ENCODE measurements at places on chromosomes 4 and X.

GRCh38 chr4:134313591-134313990 is 112.0 kb upstream of the PABPC4L start:
- no peak for DNase-seq

DNA sequence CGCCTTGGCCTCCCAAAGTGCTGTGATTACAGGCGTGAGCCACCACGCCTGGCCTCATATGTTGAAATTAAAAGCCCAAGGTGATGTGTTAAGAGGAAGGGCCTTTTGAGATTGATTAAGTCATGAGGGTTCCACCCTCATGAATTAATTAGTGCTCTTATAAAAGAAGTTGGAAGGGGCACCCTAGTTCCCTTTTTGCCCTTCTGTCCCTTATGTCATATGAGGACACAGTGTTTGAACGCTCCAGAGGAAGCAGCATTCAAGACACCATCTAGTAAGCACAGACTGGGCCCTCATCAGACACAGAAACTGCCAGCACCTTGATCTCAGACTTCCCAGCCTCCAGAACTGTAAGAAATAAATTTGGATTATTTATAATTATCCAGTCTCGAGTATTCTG is 5.1 kb upstream of the APLN start:
- DNase-seq = peak; percentile 58

DNA sequence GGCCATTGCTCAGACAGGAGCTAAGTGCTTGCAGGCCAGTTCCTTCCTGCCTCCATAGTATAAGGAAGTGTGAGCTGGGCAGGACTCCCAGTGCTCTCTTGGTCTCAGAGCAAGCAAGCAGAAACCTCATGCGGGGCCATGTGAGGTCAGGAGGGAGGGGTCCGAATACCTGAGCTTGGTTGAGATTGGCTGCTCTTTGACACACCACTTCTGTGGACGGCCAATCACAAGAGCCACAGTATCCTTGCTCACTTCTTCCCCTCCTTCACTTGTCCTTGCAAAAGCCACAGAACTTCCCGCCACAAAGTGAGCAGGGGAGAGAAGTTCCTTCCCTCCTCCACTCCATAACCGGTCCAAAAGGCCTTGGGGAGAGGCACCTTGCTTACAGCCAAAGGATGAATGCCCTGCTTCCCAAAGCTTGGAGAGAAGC is 56.7 kb downstream of the PRPS1 start:
- peak; percentile 97 for DNase-seq

DNA sequence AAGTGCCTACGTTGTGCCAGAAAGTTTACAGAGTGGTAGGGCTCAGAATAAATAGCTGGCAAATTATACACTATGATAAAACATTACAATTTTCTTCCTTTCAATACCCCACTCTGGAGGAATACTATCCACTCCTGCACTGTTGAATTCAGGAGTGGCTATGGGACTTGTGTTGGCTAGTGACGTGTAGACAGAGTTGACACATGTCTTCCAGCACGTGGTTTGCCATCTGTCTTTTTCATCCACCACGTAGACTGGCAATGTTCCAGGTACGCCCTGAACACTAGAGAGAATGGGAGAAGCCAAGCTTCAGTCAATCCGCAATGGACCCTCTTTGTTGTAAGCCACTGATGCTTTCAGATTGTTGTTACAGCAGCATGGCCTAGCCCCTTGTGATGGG is 168.8 kb upstream of the RBPJ start:
- no peak for DNase-seq

- DNase-seq = no peak
Measured at GRCh38 chr4:179195887-179196286, 1753.7 kb upstream of the AGA start.

- no peak for DNase-seq
Measured at GRCh38 chrX:103697687-103698086, 11.2 kb upstream of the MORF4L2 start.

GRCh38 chrX:18146954-18147353 is 73.7 kb downstream of the BEND2 start:
- DNase-seq = peak; percentile 14

GRCh38 chrX:112738347-112739033 is 58.8 kb upstream of the LHFPL1 start:
- no peak for DNase-seq

DNA sequence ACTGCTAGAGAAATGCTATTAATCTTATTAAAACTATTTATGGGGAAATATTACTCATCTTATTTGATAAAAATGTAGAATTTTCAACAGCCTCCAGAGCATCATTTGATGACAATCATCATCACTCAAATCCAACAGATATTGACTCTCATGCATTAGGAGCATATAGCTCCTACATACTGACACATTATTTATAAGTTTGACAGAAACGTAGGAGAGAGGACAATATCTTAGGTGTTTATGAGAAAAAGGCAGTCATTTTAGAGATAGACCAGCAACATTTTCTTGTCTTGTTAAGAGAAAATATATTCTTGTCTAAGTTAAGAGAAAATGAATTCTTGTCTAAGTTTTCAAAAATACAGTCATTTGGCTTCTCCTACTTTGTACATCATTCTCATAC is 2550.2 kb downstream of the PCDH7 start:
- DNase-seq = no peak

- no peak for DNase-seq
Measured at GRCh38 chr4:142402156-142402555, 443.9 kb downstream of the INPP4B start.

DNA sequence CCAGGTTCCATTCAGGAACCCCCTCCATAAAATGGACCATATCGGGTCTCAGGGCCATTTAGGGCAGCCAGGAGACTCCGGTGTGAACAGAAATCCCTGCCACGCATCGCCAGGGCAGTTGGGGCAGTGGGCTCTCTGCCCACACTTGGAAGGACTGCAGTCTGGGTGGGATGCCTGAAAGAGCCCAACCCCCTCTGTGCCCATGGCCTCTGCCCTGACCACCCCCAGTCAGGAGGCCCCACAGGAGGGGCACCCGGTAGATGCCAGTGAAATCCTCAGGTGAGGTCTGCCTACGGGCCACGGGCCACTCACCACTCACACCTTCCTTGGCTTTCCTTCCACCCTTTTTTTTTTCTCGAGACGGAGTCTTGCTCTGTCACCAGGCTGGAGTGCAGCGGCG is 4.8 kb downstream of the PRAF2 start:
- DNase-seq = no peak

- no peak for DNase-seq
Measured at GRCh38 chr4:94843216-94843615, 85.5 kb downstream of the BMPR1B start.
